H9 (cell line): ENCODE measurements at places on chromosomes 7 and 10.
A peak's percentile ranks its signal among the peaks of the same experiment; 100 is the strongest.

DNA sequence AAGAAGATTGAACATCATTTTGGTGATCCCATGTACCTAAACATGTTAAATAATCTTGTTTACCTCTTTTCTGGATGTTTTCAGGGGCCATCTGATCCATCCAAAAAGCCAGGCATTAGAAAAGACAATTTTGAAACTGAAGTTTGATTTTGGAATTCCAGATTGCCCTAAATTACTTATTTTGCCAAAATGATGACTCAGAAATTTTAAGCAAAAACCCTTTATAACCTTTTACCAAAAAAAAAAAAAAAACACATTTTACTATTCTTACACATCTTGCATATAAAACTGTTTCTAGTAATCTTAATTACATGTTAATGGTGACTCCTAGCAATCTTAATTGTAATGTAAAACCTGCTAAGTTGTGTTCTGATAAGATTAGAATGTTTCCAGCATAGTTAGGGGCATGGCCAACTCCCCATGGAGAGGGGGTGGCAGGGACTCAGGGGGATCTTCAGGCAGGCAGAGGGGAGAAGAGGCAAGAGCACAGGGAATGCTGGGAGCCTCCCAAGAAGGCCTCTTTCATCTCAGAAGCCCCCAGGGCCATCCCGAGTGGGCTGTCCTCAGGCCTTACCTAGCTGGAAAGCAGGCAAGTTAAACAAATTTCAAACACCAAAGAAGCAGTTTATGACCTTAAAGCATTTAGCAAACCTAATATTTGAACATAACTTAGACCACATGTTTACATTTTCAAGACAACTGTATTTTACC is 25.8 kb upstream of the AKR1C3 start:
- no peak for DNase-seq

GRCh38 chr10:24929904-24930303 is 22.5 kb downstream of the PRTFDC1 start:
- no peak for DNase-seq

GRCh38 chr7:77382532-77382931 is 33.6 kb downstream of the GSAP start:
- no peak for DNase-seq

- DNase-seq: no peak
Measured at GRCh38 chr10:48598243-48598935, 6.5 kb downstream of the ARHGAP22 start.

DNA sequence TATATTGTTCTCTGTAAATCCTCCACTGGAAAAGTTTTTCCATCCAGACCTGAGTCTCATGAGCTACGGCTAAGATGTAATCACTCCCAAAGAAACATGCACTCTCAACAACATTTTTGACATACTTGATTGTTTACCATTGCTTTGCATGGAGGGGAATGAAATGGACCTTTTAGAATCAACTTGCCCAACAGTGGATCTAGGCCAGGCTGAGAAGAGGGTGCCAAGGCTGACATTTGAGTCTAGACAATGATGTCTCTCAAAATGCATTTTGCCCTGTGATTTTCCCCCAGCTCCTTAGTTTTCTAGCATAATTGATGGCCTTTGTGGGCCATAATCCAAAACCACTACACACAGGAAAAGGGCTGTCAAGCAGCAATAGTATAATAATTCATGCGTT is 297.9 kb upstream of the KLF6 start:
- DNase-seq: no peak

DNA sequence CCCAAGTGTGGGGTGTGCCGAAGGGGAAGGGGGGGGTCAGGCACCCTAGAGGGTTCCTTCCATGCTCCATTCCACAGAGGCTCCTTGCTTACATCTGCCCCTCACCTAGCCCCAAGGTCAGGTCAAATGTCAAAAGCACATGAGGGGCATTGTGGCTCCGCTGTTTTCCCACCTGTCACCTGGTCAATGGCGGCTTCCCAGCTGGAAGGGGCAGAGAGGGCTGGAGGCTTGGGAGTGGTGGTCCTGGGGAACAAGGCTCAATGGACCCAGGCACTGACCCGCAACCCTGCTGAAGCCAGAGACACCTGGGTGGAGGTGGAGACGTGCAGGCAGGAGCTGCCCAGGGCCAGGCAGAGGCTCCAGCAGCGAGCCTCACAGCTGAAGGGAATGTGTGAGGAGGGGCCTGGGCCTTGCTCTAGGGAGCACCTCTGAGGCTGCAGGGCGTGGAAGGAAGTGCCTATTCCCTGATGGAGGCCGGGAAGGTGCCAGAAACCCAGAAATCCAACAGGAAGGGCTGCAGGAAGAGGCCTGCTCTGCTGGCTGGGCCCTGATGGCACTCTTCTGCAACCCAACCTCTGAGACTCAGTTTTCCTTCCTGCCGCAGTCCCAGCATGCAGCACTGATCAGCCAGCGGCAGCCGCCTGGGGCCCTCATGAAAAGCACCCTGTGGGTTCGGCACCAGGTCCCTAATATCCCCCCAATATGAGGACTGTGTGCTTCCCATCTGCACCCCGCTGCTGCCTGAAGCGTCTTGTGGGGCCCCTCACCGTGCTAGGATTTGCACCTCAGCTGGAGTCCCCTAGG is 16.0 kb downstream of the RASGEF1A start:
- DNase-seq: peak; percentile 41

DNA sequence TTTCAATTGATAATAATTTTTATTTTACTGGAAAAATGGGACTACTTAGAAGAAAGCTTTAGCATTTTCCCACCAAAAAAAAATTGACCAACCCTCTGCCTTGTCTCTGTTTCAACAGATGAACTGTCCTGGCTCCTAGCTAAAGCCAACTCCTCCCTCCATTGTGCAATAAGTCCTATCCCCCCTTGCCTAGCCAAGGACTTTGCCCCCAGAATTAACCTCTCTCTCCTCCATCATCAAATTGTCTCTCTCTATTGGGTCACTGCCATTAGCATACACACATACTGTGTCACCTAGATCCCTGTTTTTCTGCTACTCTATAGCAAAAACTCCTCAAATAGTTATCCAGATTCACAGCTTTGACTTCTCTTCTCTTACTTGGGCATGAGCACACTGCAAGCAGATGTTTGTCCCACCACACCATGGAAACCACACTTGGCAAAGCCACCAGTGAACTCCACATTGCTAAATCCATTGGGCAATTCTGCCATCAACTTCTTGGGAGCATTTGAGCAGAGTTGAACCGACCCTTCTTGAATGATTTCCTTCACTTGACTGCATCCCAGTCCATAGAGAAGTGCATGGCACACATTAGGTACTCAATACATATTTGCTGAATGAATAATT is 91.4 kb upstream of the NEBL start:
- DNase-seq: no peak

DNA sequence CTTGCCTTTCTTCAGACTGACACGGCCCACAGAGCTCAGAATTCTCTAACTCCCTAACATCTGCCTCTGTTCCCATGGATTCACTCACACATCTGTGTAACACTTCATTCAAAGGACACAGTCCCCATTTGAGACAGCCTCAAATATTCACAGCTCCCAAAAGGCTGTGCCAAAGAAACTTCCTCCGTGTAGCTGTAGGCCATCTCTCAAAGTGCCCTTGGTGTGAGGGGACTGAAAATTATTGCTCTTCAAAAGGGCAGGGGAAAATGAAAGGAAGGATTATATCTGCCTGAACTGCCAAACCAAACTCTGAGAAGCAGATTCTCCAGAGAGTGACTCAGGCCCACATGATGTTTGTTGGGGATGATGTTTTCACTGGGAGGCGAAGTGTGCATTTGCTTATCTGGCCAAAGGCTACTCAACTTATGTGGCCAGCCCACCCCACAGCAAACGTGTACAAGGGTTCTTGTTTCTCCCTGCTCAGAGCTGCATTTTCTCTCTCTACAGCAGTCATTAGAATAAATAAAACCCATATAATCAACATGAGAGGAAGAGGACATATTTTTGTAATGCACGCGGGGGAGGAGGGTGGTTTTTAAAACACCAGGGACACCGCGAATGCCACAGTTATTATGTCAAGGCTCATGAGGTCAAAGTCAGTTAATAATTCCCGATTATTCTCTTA is 302.4 kb upstream of the NFE2L3 start:
- no peak for DNase-seq

DNA sequence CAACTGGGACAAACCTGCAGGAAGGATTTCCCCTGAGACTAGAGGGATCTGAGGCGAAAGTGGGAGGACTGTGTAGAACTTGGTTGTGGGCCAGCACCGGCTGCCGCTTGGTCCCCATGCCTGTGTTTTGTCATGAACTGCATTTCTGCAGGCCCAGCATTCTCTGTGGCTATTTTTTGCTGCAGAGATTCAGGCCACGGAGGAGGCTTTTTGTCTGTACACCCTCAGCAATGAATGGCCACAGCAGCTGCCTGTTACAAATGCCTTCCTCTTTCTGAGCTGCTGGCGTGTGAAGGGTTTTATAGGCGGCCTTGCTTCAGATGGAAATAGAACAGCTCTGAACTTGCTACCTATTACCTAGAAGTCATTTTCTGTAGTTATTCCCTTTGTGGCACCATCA is 164.4 kb downstream of the SH2D4B start:
- DNase-seq: no peak

DNA sequence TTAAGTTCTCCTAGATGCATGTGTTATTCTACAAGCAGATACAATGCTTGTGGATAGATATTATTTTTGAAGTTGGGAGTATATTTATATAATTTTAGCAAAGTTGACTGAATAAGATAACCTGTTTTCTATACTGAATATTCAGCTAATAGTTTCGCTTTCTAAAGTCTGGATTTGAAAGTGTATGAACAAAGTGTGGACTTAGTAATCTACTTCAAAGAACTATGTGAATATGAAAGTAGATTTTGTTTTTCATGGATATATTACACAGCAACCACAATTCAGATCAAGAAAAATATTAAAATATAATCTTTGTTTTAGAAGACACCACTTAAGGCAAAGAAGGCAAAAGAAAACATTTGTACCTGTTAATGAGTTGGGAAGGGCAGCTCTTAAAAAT is 78.8 kb downstream of the ZEB1 start:
- no peak for DNase-seq

- no peak for DNase-seq
Measured at GRCh38 chr10:73163096-73163495, 4.7 kb downstream of the ECD start.

DNA sequence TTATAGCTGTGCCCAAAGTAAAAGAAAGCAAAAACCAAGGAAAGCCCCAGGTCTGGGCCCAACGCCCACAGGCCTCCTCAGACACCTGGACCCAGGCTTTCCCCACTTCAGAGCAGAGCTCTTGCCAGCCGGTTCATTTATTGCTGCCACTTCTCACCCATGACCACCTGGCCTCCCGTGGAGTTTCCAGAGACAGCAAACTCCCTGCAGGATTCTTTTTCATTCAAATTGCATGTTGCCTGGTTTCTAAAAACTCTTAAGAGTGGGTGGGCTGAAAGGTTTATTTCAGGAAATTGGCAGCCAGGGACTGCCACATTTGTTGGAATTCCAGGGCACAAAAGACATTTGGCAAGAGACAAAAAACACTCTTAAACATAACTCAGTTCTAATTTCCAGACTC is 4.7 kb downstream of the VOPP1 start:
- no peak for DNase-seq

- DNase-seq: no peak
Measured at GRCh38 chr7:51134013-51134441, 182.6 kb downstream of the COBL start.

DNA sequence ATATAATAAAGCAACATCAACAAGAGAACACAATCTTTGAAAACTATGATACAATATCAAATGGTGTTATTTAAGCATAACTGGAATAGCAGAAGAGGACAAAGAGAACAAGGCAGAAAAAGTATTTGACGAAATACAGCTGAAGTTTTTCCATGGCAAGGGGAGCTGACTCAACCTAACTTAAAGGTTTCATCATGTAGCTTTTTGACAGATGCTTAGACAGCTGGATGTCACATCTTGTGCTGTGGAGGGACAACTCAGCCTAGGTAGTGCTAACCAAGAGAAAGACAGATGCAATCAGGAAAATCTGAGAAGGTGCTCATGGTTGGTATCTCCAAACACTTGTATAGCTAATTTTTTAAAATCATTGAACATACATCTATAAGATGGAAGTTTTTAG is 208.2 kb downstream of the TFEC start:
- no peak for DNase-seq

DNA sequence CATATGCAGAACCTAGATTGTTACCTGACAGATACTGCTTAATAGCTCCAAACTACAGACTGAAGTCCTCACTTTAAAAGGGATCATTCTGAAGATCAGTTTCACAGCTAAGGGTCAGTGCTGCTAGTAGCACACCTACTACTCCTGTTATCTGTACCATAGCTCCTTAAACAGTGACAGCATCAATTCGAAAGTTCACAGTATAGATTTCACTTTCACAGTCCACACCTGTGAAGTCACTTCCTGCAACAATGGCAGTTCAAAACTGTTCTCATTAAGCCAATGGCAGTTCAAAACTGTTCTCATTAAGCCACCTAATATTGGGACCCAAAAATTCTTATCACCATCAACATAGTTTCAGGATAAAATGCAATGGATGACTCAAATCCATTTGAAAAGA is 10.7 kb upstream of the FHIP2A start:
- DNase-seq: no peak

GRCh38 chr10:97687785-97688781 is 1.0 kb upstream of the AVPI1 start:
- no peak for DNase-seq

DNA sequence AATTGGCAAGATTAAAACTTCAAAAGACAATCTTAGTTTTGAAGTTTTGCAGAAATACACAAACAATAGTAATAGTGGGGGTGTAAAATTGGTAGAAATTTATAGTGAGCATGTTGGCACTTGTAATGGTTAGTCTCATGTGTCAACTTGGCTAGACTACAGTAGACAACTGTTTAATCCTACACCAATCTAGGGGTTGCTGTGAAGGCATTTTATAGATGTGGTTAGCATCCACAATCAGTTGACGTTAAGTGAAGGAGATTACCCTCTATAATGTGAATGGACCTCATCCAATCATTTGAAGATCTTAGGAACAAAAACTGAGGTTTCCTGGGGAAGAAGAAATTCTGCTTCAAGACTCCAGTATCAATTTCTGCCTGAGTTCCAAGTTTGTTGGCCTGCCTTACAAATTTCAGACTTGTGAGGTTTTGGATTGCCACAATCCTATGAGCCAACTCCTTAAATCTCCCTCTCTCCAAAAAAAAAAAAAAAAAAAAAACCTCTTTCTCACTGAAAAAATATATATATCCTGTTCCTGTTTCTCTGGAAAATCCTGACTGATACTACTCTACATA is 531.6 kb upstream of the IGFBP3 start:
- DNase-seq: no peak

DNA sequence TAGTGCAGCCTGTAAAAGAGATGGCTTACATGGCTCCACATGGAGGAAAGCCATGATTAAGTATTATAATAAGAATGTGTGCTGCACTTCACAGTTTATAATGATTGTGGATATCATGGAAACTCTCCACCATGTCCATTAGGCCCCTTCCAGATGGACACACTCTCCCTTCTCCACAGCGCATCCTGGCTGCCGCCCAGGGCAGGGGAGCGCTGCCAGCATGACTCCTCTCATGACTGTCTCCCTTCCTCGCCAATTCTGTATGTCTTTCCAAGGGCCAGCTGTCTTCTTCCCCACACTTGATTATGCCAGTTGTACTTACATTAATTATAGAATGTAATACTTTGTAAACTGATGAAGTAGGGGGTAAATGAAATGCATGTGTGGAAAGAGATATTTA is 259.3 kb upstream of the TMEM72 start:
- DNase-seq: no peak

- no peak for DNase-seq
Measured at GRCh38 chr10:114276066-114276465, 37.0 kb downstream of the VWA2 start.

GRCh38 chr7:115980159-115980558 is 50.4 kb downstream of the TFEC start:
- DNase-seq: no peak

GRCh38 chr7:108380517-108380916 is 75.7 kb downstream of the NRCAM start:
- no peak for DNase-seq

GRCh38 chr10:73465978-73466726 is 29.7 kb downstream of the PPP3CB start:
- no peak for DNase-seq
